Stimulated activated naive CD4-positive, alpha-beta T cell (primary cell): ENCODE measurements at places on chromosomes 2 and 18.

DNA sequence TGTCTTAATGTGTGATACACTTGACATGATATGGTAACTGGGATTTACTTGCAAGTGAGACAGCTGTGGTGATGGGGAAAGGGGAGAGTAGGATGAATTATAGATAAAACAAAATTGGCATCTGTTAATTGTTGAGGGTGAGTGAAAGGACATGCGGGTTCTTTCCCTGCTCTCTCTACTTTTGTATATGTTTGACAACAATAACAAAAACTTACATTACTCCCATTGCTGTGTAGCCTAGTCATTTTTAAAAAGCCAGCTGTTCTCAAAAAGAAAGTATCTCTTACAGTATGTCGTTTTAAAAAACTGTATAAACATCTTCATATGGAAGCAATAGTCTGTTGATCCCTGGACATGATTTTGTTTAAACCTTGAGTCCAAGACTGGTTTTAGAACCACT lies 117.6 kb downstream of the MYO1B start:
- no peak for DNase-seq

DNA sequence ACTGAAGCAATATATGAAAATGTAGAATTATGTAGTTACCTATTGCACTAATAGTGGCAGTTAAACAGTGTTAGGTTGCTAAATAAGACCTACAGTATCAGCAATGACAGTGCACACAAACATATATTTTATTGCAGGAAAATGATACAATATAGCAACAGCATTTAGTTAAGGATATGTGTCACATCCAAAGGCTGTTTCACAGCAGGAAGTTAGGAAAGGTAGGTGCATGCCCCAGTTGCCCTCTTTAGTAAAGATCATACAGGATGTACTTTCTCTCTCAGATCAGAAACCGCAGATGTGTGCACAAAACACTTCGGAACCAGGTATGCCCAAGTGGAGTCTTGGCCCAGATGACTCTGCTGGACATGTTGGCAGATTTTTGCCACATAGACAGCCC lies 444.1 kb downstream of the XIRP2 start:
- DNase-seq: no peak

GRCh38 chr18:13302040-13302439 lies 83.5 kb downstream of the LDLRAD4 start:
- DNase-seq: no peak

GRCh38 chr2:177241711-177242120 lies 22.8 kb downstream of the NFE2L2 start:
- no peak for DNase-seq
